ENCODE measurements at places on chromosomes 11 and 22.
A peak's percentile ranks its signal among the peaks of the same experiment; 100 is the strongest.

- DNase-seq, result peak; percentile 75
These were observed 1236.4 kb downstream of the FAM181B start for GRCh38 chr11:81497202-81497804.

- DNase-seq, result no peak
These were observed 36.9 kb upstream of the KRTAP5-7 start for GRCh38 chr11:71490044-71490730.

- DNase-seq, result no peak
These were observed 73.8 kb upstream of the SESN3 start for GRCh38 chr11:95304777-95305176.

- DNase-seq, result no peak
These were observed 59.1 kb upstream of the FGF3 start for GRCh38 chr11:69878144-69878883.

- no peak for DNase-seq
These were observed 20.8 kb upstream of the SNX19 start for GRCh38 chr11:130937051-130937450.

DNA sequence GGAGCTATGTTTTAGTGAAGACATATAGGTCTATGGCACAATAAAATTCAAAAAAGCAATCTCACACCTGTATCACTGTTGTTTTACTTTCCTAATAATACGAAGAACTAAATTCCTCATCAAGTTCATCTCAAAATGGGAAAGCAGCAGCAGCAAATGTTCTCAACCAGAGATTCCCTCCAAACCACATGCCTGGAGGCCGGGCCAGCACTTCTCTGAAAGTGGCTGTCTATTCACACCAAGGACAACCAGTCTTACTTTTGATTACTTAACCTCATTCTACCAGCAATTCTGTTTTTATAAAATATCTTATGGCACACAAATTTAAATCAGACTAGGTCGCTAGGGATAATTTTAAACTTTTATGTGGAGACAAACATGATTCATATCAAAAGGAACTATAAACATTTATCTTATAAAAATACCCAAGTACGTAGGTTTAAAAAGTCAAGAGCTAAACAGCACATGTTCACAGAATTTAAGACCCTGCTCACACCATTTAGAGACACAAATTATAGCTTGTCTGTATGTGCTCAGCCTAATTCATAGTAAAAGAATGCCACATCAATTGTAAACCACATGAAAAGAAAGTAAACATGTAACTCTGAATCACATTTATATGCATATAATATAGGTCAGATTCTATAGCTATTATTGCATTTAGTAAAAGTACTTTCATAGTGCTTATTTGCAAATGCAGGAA is 46.1 kb downstream of the RRAS2 start:
- no peak for DNase-seq

GRCh38 chr22:32862083-32862482 is 60.6 kb downstream of the TIMP3 start:
- no peak for DNase-seq

Data from eye (tissue), 1 donor.